SIG-M5 (cell line): ENCODE measurements at places on chromosomes 2 and 18.

DNA sequence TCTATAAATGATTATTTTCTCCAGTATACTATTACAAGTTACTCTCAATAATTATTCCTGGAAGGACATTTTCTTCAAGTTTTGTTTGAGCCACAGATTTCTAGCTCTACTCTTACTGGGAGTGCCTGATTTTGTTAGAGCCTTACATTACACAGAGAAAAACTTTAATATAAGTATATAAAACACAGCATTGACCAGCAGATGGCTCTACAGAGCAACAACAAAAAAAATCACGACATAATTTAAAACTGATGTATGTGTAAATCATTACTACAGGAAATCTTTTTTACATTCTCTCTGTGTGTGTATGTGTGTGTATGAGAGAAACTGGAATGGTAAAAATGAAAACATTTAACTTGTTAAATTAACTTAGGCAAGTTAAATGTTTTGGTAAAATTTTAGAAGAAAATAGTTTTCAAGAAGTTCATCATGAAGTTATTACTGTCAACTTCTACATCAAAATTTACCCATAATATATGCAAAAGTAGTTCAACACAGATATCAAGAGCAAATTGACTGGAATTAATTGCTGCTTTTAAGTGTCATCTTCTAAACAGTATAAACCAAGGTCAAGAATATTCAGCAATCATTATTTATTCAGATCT lies 103.3 kb downstream of the MDH1 start:
- DNase-seq, result no peak

DNA sequence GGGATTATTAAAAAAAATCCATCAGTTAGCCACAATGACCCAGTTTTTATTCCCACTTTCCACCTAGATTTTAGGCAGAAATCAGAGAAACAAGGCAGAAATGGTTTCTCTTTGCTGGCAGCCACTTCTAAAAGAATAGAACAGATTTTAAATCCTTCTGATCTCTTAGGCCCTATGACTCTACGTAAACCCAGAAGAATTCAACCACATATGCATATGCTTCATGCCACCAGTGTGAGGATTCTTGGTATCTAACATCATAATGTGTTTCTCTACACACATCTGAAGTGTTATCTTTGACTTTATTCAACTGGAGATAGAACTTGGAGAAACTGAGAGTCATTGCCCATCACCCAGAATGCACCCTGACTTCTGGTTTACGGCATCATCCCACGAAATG lies 128.7 kb upstream of the TANK start:
- DNase-seq, result no peak

DNA sequence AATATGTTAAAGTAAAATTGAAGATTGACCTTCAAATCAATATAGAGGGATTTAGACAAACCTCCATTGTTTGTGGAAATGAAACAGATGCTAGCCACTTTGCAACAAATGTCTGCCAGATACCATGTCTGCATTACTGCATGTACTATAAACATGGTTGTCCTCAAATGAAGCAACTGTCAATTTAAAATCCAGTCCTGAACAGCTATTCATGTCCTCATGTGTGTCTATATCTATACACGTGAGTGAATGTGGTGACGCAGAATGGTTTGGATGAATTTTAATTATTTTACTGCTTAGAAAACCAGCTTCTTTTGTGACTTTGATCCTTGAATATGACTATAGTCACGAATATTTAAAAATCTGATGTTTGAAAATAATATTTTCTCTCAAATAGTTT lies 71.5 kb downstream of the NYAP2 start:
- DNase-seq, result no peak

- no peak for DNase-seq
Measured at GRCh38 chr2:37842732-37843440, 82.2 kb upstream of the RMDN2 start.

DNA sequence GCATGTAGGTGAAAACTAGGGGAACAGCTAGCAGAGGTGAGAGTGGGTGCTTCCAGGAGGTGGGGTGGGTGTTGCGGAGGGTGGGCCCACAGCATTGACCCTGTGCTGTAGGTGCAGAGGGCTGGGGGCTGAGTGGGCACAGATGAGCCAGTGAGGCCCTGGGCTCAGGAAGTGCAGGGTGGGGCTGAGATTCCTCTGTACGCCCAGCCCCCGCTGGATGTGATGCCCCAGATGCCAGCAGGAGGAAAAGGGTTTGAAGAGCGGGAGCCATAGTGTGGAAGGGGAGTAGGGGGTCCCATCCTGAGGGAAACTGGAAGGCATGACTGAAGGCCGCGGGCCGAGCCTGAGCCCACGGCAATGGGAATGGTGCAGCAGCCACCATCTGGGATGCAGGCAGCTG lies 14.1 kb upstream of the OTOS start:
- no peak for DNase-seq

DNA sequence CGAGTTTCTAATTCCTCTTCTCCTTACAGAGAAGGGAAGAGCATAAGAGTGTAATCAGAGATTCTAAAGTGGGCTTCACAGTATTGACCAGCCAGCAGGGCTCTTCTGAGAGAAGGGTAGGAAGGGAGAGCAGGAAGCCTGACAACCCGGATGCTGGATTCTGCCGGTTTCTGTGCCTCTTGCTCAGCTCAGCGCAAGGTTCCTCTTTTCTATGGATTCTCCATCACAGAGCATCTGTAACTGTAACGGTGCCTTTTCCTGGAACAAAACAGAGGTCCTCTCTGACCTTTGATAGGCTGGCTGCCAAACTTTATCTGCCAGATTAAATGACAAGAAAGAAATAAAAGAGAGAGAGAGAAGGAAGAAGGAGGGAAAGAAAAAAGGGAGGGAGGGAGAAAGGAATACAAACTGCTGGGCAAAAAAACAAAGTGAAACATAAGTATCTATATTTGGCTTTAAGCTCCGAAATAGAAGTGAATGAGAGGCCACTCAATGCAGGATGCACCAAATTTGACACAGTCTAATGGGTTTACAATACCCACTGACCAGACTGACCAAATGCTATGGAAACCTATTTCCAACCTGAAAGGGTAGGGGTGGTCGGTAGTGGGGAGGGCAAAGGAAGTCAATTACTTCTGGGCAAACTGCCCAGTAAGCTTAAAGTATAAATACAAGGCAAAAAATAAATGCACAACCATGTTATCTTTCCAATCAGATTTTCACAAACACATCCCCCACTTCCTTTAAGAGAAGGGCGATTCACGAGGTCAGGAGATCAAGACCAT lies 59.2 kb downstream of the PIEZO2 start:
- DNase-seq, result no peak

- no peak for DNase-seq
Measured at GRCh38 chr2:183868707-183869106, 729.6 kb upstream of the ZNF804A start.

DNA sequence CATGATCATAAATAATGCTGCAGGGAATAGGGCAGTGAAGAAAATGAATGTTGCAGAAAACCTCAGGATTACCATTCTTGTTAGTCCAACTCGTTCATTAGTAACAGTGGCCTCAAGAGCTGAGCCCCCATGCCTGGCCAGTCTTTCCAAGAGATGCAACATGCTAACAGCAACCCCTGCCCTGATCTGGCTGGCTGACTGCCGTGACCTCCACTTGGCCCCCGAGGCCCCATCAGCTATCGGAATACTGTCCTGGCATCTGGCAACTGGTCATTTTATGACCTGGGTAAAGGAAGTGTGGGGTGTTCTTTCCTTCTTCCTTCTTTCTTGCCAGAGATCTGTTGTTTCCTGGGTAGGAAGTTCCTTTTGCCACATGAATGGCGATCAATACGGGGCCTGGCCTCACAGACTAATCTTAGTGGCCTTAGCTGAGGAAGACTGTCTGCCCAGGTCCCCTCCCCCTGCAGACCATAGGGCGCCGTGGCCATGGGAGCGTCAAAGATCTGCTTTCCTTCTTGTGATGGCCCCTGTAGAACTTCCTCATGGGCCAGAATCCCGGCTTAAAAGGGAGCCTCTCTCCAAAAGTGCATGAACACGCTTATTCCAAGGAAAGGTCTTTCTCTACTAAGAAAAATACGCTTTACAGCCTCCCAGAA lies 10.6 kb upstream of the TRABD2A start:
- no peak for DNase-seq

DNA sequence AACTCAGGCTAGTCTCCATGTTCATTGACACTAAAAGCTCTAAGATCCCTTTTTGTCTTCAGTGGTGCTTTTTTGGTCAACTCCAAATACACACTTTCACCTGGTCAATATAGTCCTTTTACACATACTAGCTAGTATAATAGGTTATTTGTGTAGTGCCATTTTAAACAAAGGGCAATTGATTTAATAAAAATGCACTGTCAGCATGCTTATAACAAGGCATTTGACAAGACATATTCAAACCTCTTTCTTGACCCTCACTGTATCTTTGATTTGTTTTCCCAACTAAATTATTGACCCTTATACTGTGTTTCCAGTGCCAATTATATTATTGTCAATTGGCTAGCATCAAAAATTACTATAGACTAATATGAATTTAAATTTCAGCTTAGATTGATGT lies 1117.6 kb upstream of the DDX18 start:
- DNase-seq, result no peak

- no peak for DNase-seq
Measured at GRCh38 chr2:178491612-178492011, 11.4 kb downstream of the PLEKHA3 start.

DNA sequence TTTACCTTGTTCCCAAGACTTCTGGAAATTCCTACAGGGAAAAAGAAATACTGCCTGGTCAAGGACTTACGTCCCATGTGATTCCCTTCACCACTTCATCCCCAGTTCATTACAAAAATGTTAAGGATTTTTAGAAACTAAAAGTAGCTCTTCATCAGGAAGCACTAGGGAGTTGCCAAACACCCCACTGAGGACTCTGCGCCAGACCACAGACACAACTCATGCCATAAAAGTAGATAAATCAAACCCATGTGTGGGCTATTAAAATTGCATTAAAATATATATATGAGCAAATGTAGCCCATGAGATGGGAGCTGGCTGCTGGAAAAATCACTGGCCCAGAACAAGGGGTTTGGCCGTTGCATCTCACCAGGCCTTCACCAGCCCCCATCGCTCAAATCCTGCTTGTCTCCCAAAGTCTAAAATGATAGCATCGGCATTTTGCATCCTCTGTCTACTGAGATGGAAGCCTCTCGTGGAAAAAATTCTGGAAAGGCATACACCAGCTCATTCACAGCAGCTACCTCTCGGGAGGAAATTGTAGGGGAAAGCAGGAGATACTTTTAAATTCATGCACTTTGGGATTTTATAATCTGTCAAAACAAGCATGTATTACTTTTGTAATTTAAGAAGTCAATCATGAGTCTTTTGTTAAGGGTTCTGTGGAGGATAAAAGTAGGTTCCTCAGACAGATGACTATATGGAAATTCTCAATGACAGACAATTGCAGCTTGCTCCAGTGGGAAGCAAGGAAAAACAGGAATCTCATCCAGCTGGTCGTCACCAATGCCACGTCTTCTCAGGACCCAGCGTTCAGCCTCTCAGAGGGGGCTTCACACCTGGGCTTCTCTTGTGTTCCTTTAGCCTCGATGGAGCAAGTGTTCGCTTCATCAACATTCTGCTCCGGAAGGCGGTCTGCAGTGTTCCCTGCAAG lies 113.9 kb downstream of the MREG start:
- DNase-seq, result no peak

DNA sequence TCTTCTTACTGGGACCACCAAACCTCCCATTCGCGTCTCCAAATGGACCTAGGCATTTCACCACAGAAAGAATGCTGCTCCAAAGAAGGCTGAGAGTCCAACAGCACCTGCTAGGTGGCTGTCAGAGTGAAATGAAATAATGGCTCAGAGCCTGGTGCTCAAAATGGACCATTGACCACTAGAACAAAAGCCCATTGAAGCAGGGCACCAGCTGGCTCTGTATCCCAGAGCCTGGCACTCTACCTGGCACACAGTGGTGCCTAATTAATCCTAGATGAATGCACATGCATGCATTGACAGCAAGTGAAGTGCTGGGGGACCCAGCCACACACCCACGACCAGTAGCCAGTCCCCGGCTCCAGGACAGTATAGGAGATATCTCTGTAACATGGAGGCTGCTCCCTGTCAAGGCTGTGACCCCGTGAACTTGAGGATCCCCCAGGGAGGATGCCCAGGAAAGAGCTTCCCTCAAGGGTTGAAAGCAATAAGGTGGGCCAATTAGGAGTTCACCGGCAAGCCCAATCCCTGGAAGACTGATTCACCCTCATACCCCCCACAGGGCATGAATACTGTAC lies 261.3 kb downstream of the TNS1 start:
- DNase-seq, result no peak

GRCh38 chr18:74945774-74946545 lies 263.0 kb downstream of the PTGR3 start:
- DNase-seq, result no peak
